ENCODE measurements at places on chromosomes 2 and 18.

DNA sequence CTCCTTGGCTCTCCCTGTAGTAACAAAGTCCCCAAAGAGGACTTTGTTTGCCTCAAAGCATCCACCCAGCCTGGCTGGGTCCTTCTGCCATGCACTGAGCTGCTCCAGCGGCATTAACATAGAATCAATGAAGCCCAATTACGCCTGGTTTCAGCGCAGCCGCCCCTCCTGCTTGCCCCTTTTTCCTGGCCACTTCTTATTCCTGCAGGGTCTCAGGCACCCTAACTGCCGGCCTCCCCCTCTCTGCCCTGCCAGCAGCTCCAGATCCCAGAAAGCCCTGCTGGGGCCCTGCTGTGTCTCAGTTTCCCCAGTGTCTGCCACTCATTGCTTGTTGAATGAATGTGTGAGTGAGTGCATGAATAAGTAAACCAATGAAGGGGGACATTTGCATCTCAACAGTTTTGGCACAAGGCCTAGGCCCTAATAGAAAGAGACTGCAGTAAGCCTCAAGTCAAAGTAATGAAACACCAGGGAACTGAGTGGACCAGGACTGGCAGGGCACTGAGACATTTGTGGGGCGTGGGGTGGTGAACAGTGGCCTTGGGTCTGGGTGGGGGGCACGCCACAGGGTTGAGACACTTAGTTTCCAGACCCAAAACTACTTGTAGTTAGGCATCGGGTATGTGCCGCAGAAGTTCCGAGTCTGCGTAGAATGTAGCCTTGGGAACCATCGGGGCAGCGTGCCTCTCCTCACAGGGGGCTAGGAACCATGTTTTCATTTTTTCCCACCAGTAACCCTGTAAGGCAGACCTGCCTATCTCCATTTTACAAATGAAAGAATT is 60.6 kb downstream of the SMAD7 start:
- DNase-seq: no peak

DNA sequence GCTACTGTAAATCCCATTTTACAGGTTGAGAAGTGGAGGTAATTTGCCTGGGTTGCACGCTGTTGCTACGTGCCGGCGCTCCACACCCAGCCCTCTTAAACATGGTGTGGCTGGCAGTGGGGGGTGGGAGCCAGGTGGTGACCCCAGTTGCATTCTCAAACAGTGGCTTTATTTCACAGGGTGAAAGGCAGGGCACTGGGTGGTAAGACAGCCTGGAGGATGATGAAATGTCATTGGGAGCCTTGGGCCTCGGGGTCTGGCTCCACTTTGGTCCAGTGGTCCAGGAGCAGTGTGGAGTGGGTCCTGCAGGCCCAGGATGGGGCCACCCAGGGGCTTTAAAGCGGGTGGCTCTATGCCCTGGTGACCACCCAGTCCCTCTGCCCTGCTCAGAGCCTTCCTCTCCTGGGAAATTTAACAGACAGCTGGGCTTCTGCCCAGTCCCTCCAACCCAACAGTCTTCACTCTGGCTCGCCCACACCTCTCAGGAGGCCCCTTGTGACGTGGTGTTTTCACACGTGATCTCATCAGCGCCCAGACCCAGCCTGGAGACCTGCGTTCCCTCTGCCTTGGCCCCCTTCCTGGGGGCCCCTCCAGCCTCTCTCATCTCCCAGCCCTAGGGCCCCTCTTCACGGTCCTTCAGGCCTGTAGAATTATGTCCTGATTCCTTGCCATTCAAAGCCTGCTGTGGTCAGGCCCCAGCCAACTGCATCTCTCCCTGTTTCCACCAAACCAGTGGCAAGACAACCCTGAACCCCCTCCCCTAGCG is 92.5 kb downstream of the INHBB start:
- DNase-seq: no peak

DNA sequence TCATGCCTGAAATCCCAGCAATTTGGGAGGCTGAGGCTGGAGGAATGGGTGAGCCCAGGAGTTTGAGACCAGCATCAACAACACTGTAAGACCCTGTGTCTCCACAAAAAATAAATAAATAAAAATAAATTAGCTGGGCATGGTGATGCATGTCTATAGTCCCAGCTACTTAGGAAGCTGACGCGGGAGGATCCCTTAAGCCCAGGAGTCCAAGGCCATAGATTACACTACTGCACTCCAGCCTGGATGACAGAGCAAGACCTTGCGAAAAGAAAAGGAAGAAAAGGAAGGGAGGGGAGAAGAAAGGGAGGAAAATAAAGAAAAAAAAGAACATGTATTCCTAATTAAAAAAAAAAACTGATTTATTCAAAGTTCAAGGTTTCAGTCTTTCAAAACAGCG is 78.2 kb downstream of the TRIP12 start:
- no peak for DNase-seq

GRCh38 chr2:136017786-136018185 is 32.4 kb upstream of the DARS1 start:
- no peak for DNase-seq

GRCh38 chr2:148979919-148980277 is 58.6 kb upstream of the LYPD6B start:
- no peak for DNase-seq

GRCh38 chr18:43855376-43855775 is 578.1 kb upstream of the SYT4 start:
- no peak for DNase-seq

- DNase-seq: no peak
Observed at GRCh38 chr2:45256173-45256866, 247.1 kb upstream of the SIX2 start.

DNA sequence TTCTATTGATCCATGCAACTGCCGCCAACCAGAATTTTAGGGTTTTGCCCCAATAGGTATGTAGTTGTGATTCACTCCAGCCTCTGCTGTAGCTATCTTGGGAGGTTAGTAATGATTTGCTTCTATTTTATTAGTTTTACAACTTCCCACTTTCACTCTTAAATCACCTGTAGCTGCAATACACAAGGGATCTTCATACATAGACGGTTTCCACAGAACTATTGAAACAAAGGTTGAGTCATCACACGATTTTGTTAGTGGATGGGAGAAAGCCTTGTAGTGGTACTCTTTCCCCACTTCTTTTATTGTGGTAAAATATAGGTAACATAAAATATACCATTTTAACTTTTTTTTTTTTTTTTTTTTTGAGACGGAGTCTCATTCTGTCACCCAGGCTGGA is 104.2 kb upstream of the SPRED2 start:
- DNase-seq: no peak

DNA sequence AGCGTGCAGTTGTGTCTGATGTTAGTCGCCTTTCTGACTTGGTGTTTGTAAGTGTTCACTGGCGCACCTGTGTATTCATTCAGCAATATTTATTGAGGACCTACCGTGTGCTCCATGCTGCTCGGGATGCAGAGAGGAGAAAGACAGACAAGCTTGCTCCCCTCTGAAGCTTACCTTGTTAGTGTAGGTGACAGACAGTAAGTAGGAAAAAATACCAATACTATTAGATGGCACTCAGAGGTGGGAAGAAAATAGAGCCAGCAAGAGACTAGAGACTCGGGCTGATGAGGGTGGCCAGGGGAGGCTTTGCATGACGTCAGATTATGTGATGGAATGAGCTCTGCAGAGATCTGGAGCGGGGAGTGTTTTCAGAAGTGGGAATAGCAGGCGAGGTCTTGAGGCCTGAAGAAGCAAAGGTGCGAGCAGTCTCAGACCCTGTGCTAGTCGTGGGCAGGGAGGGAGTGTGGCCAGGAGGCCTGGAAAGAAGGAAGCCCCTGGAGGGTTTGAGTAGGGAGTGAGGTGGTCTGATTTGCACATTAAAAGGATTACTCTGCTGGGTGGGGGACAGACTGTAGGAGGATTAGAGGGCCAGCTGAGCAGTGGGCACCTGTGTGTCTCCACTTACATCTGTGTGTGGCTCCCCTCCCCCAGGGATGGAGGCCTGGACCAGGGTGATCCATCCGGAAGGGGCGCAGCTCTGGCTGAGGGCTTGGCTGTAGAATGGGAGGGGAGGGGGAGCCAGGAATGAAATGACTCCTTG is 11.8 kb downstream of the MTCL1 start:
- DNase-seq: no peak

- no peak for DNase-seq
Observed at GRCh38 chr2:102558463-102558862, 60.9 kb upstream of the SLC9A2 start.

DNA sequence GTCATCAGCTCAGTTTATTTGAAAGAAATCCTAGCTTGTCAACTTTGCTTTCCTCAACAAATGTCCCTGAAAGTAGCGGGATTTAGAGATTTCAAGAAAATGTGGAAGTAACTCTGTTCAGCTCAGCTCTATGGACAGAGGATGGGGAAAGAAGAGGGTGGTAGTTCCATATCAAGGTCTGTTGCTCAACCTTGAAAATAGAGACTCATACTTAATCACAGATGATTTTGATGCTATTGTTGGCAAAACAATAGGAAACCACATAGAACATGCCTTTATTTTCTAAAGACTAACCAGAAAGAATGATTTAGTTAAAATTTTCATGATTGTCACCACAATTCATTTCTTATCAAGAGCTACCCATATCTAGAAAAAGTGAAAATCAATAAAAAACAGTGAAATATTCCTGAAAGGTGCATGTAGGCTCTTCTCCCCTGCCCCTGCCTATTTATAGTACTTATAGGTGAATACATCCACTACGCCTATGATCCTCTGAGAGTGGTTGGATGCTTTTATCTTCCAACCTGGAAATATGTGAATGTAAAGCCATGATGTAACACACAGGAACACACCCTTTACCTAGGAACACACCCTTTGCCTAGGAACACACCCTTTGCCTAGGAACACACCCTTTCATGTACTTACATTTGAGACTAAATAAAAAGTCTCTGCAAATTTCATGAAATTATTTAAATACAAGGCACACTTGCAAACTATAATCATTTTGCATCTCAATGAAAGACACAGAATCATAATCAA is 65.8 kb downstream of the ETAA1 start:
- DNase-seq: no peak

GRCh38 chr2:181421131-181421458 is 36.1 kb upstream of the ITGA4 start:
- no peak for DNase-seq

GRCh38 chr2:105070010-105070865 is 32.4 kb downstream of the MRPS9 start:
- DNase-seq: no peak

GRCh38 chr2:189587780-189588179 is 7.2 kb upstream of the SLC40A1 start:
- no peak for DNase-seq

GRCh38 chr2:25561136-25561850 is 112.1 kb downstream of the DTNB start:
- no peak for DNase-seq

GRCh38 chr18:21557607-21558253 is 42.8 kb downstream of the ESCO1 start:
- no peak for DNase-seq

DNA sequence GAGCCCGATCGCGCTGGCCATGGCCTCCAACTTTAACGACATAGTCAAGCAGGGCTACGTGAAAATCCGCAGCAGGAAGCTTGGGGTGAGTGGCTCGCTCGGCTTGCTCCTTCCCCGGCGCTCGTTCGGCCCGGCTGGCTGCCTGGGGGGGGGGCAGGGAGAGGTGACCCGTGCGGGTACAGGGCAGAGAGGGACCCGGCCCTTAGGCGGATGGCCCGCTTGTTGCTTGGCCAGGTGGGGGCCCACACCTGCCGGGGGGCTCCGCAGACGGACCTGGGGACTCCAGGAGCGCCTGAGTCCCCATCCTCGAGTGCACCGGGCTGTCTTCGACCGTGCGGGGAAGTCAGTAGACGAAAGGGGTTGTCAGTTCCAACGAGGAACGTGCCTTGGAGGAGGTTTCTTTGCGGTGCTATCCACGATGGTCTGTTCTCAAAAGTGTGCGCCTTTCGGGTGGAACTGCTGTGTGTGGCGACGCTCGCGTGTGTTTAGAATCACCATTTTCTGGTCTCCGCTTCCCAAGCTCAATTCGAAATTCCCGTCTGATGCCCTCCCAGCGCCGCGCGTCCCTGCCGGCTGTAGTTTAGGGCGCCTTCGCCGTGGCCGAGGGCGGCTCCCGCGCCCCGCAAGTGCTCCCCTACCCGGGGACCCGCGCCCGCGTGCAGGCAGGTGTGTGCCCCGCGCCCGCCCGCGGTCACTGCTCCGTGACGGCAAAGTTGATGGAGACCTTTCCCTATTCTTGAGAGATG is 711 bp downstream of the DOK6 start:
- peak; percentile 41 for DNase-seq

GRCh38 chr2:77054938-77055337 is 467.2 kb downstream of the LRRTM4 start:
- DNase-seq: peak; percentile 7

DNA sequence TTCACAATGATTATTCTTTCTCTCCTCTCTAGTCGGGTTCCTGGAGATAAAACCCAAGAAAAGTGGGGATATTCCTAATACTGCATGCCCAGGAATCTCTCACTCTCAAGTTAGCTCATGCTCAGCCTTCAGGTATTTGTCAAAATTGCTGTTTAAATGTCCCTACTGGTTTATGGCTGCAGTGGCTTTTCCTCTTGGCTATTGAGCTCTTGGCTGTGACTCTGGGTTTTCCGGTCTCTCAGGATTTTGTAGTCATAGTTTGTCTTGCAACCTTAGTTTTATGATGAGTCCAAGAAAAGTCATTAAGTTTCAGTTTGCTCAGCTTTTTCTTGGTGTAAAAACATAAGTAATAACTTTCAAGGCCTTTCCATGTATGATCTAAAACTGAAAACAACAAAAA is 820.7 kb upstream of the HS6ST1 start:
- no peak for DNase-seq

GRCh38 chr2:160384791-160385190 is 108.8 kb downstream of the RBMS1 start:
- DNase-seq: no peak

- DNase-seq: no peak
Observed at GRCh38 chr2:17574406-17575073, 34.0 kb downstream of the VSNL1 start.

- no peak for DNase-seq
Observed at GRCh38 chr2:191866195-191866594, 19.3 kb upstream of the CAVIN2 start.

DNA sequence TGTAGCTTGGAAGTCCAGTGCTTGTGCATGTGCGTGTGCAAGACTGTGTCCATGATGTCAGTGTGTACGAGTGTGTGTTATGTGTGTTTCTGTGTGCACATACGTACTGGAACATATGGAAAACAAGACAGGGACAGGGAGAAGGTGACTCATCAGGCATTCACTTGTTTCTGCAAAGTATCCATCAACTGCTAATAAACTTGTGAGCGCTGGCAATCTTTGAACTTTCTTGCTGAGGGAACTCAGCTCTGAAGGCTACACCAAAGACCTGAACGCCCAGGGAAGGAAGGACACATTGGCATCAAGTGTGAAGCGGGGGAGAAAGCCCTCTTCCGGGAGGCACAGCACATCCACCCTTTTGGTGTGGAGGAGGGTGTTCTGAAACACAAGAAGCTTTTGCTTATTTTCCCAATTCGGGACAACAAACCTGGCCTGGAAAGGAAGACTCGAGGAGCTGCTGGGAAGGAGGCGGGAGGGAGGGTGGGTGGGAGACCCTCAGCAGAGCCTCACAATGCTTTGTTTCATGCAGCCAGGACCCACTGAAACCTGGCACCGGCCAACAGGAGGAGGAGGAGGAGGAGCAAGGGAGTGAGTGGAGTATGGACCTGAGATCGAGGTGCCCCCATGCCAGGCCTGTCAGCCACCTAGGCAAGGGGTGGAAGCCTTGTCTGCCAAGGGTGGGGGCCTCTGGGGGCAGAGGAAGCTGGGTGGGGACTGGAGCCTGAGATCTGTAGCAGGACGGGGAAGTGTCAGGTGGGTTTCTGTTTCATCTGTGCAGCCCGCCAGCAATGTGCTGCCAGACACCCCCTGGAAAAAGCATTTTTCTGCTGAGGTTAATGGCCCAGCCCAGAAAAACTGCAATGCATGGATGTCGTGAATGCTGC is 26.8 kb downstream of the SMAD7 start:
- DNase-seq: no peak

GRCh38 chr18:3579701-3580100 is 129.7 kb downstream of the TGIF1 start:
- DNase-seq: no peak

Data from muscle of arm (tissue), 14 donors.